ENCODE measurements at places on chromosomes 3 and 15.

GRCh38 chr3:39150148-39150802 is 3.1 kb downstream of the CSRNP1 start:
- no peak for DNase-seq

- DNase-seq = no peak
Measured at GRCh38 chr3:45544024-45544716, 50.4 kb upstream of the LIMD1 start.

GRCh38 chr15:67256051-67256450 is 1.5 kb downstream of the IQCH start:
- no peak for DNase-seq

- no peak for DNase-seq
Measured at GRCh38 chr15:32829436-32829835, 111.6 kb downstream of the GREM1 start.

All from lung (tissue), 17 donors.